ENCODE measurements at places on chromosomes 5 and 9.
A peak's percentile ranks its signal among the peaks of the same experiment; 100 is the strongest.

DNA sequence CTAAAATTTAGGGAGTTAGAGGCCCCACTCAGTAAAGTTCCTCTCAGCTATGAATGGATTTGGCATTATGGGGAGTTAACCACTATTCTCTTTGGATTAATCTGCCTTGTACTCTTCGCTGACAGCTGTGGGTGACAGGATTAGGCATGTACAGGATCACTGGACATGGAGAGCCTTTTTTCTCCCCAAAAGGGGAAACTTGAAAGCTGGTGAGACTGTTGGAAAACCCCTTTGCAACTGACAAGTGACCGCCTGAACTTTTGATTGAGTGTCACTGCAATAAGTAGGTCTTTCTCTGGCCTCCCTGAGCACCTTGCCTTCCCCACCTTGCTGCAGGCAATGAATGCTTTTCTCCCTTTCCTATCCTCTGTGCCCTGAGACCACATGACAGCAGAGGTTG lies 68.3 kb downstream of the ERP44 start:
- no peak for DNase-seq

DNA sequence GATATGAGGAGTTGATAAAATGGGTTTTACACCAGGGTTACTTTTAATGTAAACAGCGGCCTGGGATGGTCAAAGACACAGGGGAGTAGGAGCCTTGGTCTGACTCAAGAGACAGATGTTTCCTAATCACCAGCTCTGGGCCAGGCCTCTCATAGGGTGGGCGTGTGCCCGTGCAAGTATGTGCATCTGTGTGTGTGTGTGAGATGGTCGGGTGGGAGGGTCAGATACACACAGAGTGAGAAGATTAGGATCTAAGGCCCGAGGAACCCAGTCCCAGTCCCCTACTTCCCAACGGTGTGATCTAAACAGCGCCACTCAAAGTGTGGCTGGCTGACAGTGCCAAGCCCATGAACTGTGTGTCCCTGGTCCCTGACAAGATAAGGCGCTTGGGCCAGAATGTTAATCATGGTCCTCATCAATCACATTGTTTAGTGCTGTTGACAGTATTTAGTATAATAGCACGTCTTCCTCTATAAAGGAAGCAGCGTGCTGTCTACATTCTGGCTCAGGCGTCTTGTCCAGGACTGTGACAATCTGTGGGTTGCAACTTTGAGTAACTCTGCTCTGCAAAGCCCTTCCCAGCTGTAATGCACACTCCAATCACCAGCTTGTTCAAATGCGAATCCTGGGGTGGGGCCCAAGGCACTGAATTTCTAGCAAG lies 173.7 kb downstream of the DAB2IP start:
- DNase-seq, result no peak

GRCh38 chr5:145856285-145856818 lies 16.5 kb downstream of the GRXCR2 start:
- DNase-seq, result no peak

- no peak for DNase-seq
These were observed 40.3 kb downstream of the SNCAIP start for GRCh38 chr5:122352331-122352730.

- no peak for DNase-seq
These were observed 11.9 kb downstream of the CARTPT start for GRCh38 chr5:71731015-71731414.

DNA sequence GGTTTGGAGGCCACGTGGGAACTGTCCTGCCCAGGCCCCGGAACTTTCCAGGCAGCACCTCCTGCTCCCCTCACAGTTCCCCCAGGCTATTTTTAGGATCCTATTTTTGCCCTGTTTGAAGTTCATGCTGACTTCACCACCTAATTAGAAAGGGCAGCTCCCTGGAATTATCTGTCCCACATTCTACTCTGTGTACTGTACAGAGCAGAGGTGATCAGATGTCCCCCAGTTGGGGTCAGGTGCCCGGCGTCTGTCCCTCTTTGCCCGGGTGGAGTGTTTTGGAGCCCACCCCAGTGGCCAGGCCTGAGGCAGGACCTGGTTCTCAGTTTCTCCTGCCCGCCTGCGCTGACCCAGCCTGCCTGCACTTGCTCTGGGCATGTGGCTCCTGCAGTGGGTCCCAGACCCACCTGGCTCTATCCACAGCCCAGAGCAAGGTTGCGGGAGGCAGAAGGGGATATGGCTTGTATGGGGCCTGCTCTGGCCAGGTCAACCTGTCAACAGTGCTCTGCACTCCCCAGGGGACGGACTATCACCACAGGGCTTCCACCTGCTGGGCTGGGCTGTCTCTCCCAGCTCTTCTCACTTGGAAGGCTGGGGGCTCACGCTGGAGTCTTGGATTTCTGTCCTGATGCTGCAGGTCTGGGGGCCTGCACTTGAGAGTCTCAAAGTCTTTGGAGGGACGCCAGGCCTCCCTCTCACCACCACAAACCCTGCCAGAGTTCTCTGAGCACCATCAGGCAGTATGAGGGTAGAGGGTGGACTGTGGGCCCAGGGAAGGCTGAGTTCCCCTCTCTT lies 268.3 kb downstream of the GADD45G start:
- no peak for DNase-seq

DNA sequence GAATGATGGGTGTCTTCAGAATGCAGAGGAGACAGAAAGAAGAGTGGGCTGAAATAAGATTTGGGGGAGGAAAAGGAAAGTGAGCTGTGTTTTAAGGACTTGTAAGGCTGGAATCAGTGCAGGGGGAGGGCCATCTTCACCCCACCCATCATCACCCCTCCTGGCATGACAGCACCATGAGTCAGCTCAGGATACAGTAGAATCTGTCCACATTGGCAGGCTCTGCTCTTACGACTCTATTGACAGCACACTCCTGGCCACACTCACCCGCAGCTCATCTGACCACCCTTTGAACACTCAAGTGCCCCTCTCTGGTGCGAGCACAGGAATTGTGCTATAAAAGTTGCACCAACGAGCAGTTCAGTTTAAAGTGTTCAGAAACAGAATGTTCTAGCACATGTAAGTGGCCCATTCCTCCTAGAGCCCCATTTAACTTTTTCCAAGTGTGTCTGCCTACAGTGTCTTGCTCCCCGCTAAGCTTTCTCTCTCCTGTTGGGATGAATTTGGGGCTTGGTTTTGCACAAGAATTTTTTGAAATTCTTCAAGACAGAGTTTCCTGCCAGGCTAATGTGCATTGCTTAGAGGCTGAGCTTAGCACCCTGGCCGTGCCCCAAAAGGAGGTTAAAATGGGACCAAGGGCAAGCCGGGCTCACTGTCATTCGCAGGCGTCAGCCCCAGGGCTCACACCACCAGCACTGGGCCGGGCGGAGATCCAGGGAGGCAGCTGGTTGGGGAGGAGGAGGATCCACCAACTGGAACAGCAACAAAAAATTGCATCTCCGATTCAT lies 12.0 kb downstream of the ADRA1B start:
- DNase-seq, result peak; percentile 7

DNA sequence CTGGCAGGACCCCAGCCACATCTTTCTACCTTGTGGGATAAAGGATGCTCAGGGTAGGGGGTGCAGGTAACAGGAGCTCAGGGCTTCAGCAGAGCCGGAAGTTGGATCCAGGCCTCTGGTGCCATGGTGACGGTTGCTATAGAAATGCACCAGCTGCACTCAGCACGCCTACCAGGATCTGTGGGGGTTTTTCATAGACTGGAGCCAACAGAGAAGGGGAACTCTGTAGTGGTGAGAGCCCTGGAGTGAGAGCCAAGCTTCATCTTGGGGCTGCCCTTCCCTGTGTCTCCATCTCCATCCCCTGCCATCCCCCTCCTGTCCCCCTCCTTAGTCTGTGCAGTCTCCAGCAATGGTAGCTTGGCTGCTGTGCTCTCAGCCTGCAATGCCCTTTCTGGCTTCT lies 27.5 kb upstream of the BOD1 start:
- DNase-seq, result no peak

DNA sequence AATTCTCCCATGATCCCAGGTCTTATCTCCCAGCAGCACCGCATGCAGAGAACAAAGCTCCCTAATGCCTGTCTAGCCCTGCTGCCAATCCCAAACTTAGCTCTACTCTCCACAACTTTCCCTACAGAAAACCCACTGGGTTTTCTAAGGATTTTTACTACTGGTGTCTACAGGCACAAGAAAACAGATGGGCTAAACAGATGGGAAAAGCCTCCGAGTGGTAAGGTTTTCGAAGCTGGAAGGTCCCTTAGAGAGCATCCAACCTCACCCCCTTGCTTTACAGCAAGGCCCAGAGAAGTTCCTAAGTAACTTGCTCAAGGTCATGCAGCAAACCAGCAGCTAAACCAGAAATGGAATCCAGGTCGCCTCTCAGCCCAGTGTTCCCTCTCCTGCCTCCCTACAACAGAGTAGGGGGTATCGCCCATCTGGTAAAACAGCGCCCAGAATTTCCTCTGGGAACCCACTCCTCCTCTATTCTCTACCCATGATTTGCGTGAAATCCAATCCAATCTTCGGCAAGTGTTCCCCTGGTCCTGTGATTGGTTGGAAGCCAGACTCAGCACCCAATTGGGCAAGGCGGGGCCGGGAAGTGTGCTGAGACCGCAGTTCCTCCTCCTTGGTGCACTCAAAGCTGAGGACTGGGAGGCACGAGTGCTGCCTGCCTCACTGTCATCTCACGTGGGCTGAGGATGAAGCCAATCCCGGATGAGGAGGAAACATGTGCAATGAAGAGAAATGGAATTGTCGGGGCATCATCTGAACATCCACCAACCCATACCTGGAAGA lies 20.8 kb downstream of the CPLX2 start:
- DNase-seq, result no peak

GRCh38 chr5:56585461-56585860 lies 229.9 kb upstream of the MAP3K1 start:
- DNase-seq, result no peak

GRCh38 chr9:135769489-135770202 lies 67.7 kb downstream of the KCNT1 start:
- no peak for DNase-seq

- peak; percentile 30 for DNase-seq
These were observed 210.7 kb upstream of the SLC24A2 start for GRCh38 chr9:19999491-20000057.

- DNase-seq, result no peak
These were observed 6.3 kb upstream of the SLC25A51 start for GRCh38 chr9:37910271-37910670.

DNA sequence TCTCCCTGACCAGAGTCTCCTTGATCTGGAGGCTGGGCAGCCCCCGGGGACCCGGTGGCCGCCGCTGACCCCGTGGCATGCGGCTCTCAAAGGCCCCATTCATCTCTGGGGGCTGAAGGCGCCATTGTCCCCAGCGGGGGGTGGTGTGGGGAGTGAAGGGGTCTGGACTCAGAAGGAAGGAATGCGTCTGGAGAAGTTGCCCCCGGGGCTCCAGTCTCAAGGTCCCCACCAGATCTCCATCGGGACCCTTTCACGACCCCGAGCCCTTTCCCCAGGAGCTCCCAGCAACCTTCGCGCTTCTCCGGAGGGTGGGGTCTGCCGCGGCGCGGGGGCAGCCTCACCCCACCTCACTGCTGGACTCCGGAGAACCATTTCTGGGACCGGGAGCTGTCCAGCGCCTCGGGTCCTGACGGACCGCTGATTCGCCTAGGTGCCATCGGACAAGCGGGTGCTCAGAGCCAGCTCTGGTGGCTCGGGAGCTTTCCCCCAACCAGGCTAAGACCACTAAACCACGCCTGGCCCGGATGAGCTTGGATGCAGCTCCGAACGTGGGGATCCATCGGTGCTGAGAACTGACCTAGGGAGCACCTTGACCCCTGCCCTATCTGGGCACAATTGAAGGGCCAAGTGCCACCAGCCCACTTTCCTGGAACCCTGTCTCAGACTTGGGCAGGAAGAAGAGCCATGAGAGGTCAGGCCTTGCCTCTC lies 5.1 kb upstream of the PCDH1 start:
- no peak for DNase-seq

DNA sequence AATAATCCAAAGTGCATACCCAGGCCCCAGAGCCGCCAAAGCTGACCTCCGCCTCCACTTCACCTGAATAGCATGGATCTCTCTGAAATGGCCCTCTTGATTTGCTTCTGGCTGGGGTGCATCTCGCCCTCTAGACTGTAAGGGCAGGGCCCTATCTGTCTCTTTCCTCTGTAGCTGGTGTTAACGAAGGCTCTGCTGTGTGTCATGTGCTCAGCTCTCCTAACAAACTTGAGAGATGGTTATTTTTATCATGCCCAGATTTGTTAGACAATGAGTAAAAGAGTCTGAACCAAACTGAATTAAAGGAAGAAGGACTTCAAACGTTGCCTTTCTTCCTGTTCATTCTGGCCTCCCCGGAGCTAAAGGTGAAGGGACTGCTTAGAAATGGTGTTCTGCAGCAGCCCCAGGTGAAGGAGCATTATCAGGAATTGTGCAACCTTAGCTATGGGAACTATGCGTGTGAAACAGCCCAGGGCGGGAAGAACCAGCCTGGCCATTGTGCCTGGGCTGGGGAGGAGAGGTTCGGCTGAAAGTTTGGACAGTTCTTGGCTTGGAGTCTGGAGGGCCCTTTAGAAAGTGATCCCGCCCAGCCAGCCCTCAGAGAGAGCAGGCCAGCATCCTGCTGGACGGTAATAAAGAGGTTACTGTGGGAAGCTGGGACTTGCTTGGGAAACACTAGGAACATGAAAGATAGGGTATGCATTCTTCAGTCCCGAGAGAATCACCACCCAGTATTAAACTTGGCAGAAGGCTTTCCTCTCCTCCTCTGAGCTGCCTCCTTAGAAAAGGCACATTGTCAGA lies 73.5 kb downstream of the WWC1 start:
- DNase-seq, result no peak

- DNase-seq, result no peak
These were observed 13.1 kb upstream of the IFNA14 start for GRCh38 chr9:21252721-21253547.
